ENCODE measurements at places on chromosomes 3 and 15.

- DNase-seq: no peak
These were observed 153.8 kb downstream of the PGPEP1L start for GRCh38 chr15:98853617-98854420.

DNA sequence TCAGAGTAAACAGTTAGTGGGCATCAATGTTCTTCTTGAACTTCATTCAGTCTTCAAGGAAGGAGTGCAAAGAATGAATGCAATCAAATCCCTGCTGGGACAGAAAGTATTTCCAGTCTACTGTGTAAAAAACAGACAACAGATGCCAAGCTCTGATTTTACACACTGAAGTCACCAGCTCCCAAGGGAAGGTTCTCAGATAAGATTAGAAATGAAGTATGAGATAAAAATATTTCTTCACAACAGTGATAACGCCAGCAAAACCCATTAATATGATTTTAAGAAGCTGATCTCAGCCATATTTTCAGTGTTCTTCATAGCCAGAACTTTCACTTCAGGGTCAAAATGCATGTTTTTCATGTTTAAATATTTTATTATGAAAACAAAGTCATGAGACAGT lies 265.6 kb downstream of the CTNNB1 start:
- no peak for DNase-seq

GRCh38 chr3:160157321-160157720 lies 67.9 kb upstream of the C3orf80 start:
- DNase-seq: no peak

DNA sequence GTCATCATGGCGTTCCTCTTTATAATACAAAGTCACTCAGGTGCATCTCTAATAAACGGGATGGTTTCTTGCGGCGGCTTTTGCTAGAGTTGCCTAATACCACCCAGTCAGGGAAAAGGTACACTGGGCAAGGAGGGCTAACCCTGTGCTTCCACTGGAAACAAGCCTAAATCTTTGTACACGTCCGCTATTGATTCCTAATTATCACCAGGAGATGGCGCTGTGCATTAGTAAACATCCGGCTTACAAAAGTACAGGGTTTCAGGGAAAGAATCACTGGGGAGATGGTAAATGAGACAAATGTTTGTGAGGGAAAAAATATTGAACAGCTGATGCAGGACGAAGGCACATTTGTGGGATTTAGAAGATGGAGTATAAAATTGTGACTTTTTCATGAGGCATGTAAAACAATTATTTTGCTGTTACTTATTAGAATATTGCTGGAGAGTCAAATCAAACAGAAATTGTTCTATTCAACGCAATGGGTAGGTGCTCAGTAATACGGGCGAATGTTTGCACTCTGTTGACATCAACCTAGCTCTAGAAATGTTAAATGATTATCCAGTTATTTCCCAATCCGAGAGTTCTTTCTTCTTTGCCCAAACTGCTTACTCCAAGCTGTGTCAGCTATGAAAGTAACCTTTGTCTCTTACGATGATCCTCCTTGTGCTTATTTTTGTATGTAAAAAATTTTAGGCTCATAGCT lies 50.6 kb downstream of the GMNC start:
- DNase-seq: peak; percentile 61

DNA sequence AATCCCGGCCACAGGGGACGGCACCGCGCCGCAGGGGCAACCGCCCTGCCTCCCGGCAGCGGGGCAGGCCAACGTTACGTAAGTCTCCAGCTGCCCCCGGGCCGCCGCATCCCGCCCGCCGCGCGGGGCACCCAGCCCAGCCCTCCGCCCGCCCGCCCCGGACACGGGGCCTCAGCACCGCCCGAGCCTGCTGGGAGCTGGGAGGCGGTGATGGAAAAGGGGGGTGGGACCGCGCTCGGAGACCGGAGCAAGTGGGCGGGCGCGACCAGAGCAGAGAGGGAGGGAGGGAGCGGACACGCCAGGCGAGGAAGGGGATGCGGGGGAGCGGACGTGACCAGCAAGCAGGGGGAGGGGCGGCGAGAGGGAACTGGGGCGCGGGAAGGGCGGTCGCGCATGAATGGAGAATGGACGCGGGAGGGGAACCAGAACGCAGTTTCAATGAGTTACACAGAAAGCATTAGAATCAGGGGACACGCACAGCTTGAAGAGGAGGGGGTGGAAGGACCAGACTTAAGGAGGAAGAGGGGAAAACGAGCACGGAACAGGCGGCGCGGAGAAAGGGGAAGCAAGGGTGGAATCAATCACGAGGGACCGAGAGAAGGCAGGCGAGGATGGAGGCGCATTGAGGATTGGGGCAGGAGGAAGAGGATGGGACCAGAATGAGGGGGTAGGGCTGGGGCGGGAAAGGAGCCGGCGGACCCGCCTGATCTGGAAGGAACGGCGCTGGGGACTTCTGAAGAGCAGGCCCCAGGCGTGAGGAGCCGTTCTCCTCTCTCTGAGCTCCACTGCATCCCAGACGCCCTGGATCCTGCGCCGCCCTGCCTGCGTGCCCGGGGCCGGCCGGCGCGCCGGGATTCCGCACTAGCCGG lies 559 bp downstream of the PKM start:
- DNase-seq: peak; percentile 24

DNA sequence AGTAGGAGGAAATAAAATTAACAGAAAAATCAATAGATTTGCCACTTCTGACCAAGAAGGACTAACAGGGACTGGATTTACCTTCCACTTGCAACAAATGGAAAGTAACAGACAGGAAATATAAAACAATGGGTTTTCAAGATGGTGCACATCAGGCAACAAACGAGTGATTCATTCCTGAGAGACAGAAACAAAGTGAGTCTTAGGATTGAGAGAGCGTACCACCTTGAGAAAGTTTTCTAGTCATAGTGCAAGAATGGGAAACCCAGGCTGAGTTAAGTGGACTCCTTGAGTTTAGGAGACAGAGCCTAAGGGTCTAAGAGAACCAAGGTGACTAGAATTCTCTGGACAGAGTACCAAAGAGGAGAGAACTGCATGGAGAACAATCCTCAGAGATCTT lies 101.7 kb downstream of the PPP2R3A start:
- DNase-seq: no peak

- peak; percentile 84 for DNase-seq
These were observed 11.7 kb downstream of the ABCC5 start for GRCh38 chr3:184005941-184006507.

GRCh38 chr15:100690795-100691158 lies 88.4 kb downstream of the ASB7 start:
- DNase-seq: no peak

GRCh38 chr3:97612632-97613031 lies 151.9 kb upstream of the ARL6 start:
- no peak for DNase-seq

GRCh38 chr15:42118650-42119445 lies 24.5 kb upstream of the PLA2G4D start:
- peak; percentile 14 for DNase-seq

GRCh38 chr15:68798346-68799094 lies 22.2 kb downstream of the ANP32A start:
- DNase-seq: no peak

DNA sequence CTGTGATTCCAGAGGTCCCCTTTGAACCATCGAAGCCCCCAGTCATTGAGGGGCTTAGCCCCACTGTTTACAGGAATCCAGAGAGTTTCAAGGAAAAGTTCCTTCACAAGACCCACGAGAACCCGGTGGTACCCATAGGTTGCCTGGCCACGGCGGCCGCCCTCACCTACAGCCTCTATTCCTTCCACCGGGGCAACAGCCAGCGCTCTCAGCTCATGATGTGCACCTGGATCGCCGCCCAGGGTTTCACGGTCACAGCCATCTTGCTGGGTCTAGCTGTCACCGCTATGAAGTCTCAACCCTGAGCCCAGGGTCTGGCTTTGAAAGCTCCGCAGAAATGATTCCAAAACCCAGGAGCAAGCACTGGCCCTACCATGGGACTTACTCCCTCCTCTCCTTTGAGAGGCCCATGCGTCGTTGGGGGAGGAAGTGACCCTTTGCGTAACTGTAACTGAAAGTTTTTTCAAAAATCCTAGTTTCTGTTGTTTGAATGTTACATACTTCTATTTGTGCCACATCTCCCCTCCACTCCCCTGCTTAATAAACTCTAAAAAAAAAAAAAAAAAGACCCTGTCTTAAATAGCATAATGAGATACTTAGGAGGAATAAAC lies 85.1 kb upstream of the CSPG5 start:
- DNase-seq: no peak

- no peak for DNase-seq
These were observed 68.6 kb upstream of the ONECUT1 start for GRCh38 chr15:52858782-52859176.

DNA sequence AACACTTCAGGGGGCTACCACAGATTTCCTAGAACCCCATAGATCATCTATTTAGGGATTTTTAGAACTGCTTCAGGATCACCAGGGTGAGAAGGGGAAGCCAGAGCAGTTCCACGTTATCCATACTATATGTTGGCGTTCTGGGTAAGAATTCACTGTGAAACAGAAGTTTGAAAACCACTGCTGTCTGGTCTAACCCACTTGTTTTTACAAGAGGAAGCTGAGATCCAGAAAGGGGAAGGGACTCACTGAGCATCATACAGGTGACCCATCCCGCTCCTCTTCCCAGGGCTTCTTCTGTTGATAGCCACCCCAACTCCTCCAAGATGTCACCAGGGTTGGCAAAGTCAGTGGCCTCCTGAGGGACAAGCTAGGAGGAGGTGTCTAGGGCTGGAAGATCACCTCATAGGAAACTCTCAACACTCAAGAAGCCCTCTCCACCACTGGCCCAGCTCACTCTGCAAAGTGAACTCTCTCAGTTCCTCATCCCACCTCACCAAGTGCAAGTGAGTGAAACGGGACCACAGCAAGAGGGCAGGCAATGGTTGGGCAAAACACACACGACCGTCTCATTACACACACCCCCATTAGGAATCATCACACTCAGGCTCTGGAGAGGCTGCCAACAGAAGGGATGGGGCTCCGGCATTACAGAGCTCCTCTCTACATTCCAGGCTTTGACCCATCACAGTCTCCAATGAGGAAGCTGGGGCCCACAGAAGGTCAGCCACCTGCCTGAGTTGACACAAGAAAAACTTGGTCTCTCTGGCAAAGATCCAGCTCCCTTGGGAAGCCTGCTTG lies 1.8 kb downstream of the DAPK2 start:
- DNase-seq: no peak

DNA sequence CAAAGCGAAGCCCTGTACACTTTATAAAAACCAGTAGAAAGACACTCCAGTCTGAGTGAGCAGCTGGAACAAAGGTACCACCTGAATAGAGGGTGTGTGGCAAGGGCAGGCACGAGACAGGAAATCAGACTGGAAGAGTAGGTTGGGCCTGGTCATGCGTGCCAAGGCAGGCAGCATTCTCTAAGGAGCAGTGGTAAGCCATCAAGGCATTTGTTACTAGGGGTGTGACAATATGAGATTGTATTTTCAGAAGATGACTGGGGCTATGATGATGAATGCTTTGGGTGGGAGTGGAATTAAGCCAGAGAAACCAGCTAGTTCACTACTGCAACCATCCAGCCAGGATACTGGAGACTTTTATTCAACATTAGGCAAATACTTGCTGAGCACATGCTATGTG lies 5.0 kb downstream of the JMJD7 start:
- DNase-seq: no peak

DNA sequence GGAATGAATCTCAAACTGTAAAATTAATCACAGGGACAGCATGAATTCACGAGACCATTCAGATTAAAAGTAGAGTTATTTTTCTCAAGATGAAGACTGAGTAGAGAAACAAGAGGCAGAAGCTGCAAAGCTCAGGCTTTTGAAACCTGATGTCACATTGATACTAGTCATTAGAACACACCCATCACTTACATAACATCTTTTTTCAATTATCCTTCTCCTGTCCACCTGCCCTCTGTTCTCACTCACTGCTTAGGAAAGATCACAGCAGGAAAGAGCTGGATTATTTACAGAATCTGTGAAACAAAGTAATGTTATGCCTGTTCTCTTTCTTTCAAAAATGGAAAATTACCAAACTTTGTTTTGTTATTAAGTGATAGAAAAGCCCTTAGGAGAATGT lies 72.0 kb upstream of the CDAN1 start:
- DNase-seq: no peak

DNA sequence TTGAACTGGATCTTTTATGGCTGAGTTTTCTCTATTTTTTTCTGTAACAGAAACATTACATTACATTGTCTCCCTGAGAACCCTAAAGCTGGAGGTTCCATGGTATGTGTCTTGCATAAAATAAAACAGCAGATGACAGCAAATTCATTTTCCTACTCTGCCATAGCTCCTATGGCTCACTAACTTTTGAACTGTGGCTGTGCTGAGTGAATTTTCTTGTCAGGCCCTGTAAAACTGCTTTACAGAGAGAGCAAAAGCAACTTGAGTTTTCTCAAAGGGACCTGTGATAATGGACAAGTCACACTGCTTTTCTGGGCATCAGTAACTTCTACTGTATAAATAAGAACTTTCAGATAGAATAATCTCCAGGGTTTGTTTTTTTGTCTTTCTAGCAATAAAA lies 129.9 kb upstream of the TSC22D2 start:
- no peak for DNase-seq

DNA sequence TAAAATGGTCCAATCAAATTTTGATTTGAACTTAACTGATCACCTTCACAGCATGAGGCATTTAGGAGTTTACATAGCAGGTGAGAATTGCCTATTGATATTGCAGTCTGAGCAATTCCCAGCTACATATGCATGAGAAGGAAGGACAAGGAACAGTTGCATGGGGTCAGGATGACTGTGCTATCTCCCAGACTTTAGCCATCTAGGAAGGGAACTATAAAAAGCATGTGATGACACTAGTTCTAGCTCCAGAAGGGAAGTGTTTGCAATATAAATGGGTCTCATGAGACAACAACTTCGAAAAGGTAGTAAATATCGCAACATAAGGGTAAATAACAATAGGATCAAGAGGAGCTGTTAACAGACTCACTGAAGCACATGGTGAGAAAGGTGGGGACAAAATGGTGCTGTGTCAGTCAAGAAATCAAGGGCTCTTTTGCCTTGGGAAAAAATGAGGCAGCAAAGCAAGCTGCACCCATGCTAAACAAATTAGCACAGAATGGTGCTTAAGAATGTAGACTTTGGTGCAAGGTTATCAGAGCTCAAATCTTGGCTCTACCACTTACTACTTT lies 90.4 kb upstream of the SLC2A2 start:
- no peak for DNase-seq

DNA sequence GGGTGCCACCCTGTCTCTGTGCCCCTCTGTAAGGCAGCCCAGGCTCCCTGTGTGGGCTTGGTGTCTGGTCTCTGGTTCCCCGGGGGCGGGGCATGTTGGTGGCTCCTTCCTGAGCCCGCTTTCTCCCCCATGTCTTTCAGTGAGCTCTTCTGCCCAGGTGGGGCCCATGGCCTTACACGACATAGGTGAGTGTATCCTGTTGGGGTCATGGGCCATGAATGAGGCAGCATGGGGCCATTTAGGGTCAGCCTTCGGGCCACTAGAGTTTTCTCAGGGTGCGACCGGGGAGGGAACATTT lies 195.1 kb downstream of the UBE3A start:
- DNase-seq: no peak

Data from hematopoietic multipotent progenitor cell treated with erythropoietin and hydrocortisone succinate and interleukin-3 and kit ligand, for 8 days (in vitro differentiated cells).